ENCODE measurements at places on chromosomes 12 and 14.

GRCh38 chr14:60965402-60965801 lies 15.5 kb downstream of the TRMT5 start:
- DNase-seq = no peak

- DNase-seq = no peak
Measured at GRCh38 chr14:63737582-63738006, 9.7 kb upstream of the SGPP1 start.

DNA sequence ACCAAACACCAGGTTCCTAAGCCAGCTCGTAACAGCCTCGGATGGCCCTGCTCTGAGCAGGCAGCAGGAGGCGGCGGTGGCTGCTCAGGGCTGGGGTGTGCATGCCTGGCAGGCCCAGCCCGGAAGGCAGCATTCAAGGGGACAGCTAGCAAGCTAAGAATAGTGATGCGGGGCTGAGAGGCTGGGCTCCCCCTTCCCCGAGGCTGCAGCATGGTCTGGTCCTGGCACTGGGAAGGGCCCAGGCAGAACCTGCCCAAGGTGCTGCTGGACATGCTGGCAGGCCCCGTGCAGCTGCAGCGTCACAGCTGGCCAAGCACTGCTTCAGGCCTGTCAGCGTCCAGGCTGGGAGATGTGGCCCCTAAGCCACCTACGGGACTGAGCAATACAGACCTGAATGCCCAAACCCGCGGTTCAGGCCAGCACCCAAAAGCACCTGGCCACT lies 26.4 kb upstream of the NUDT14 start:
- no peak for DNase-seq

DNA sequence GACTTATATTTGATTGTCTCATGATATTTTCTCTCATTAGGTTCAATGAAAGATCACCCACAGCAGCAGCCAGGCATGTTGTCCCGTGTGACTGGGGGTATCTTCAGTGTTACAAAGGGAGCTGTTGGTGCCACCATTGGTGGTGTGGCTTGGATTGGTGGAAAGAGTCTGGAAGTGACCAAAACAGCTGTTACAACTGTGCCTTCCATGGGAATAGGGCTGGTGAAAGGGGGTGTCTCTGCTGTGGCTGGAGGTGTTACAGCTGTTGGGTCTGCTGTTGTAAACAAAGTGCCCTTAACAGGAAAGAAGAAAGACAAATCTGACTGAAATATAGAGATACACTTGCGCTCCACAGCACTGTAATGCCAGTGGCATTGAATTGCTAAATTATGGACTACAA lies 15.4 kb downstream of the TMEM263 start:
- DNase-seq = no peak

DNA sequence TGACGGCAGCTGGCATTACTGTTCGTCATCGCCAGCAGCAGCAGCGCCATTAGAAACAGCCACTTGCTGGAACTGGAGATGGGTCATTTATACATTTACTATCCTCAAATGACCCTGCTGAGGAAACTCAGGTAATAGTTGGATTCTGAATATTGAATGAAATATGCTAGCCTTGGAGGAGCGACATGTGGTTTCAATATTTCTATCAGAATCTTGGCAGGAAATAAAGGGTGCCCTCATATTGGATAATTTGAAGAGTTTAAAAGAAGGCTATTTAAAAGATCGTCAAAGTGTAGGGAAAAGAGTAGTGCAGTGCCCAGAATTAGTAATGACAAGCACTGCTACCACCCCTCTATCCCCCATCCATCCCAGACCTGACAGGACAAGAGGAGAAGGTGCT lies 109.6 kb upstream of the CPM start:
- no peak for DNase-seq

- no peak for DNase-seq
Measured at GRCh38 chr14:100791995-100792394, 33.9 kb upstream of the MEG3 start.

DNA sequence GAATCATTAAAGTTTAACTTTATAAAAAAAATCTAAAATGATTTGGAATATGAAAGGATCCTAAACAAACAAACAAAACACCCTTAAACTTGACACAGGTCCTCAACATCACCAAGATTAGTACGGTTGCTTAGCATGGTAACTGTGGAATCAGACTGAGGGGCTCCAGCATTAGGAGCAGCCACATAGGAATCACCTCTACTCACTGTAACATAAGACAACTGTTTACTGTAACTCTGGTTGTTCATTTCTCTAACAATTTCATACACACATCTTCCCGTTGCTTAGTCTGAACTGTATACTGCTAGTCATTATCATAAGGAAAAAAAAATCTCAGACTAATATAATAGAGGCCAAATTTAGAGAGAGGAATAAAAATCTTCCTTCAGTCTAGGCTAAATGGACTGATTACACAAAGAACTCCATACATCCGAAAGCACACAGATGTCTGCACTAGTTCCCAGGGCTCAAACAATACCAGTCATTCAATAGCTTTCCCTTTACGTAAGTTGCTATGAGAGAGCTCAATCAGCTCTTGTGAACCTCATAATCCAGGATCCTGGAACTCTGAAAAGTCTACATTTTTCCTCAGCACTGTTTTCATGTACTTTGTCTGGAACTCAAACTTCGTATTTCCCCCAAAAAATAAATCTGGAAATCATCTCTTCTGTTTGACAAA lies 26.0 kb downstream of the LRP6 start:
- DNase-seq = no peak

- DNase-seq = no peak
Measured at GRCh38 chr14:43418324-43418723, 1088.8 kb downstream of the FSCB start.

GRCh38 chr12:119204671-119205285 lies 26.0 kb downstream of the HSPB8 start:
- DNase-seq = no peak

- no peak for DNase-seq
Measured at GRCh38 chr12:3010214-3010930, 51.2 kb downstream of the TEAD4 start.

GRCh38 chr14:87050421-87050820 lies 942.6 kb downstream of the GALC start:
- DNase-seq = no peak

- DNase-seq = no peak
Measured at GRCh38 chr12:85872497-85873091, 1.5 kb upstream of the NTS start.

GRCh38 chr12:84270470-84271140 lies 642.0 kb downstream of the SLC6A15 start:
- DNase-seq = no peak

GRCh38 chr12:132185705-132186104 lies 41.4 kb downstream of the NOC4L start:
- no peak for DNase-seq

GRCh38 chr12:79844693-79845092 lies 90.2 kb downstream of the PPP1R12A start:
- DNase-seq = no peak

GRCh38 chr12:52657250-52657902 lies 5.4 kb upstream of the KRT2 start:
- DNase-seq = no peak

DNA sequence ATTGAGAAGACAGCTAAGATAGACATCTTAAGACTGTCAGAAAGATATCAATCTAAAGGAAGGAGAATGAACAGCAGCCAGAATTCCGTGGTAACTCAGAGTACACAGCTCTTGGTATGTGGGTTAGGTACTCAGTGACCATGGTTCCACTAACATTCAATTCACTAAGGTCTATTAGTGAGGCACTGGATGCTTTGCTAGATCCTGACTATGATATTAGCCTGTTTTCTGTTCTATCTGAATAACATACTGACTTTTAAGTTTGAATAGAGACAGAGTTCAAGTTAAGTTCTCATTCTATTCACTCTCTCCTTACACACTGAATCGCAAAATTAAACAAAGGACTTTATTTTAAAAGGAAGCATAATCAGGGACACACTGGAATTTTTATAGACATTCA lies 106.4 kb downstream of the PRKD1 start:
- no peak for DNase-seq

GRCh38 chr12:42706321-42706720 lies 116.8 kb upstream of the PRICKLE1 start:
- no peak for DNase-seq

GRCh38 chr12:25434515-25434914 lies 118.6 kb downstream of the LMNTD1 start:
- no peak for DNase-seq

DNA sequence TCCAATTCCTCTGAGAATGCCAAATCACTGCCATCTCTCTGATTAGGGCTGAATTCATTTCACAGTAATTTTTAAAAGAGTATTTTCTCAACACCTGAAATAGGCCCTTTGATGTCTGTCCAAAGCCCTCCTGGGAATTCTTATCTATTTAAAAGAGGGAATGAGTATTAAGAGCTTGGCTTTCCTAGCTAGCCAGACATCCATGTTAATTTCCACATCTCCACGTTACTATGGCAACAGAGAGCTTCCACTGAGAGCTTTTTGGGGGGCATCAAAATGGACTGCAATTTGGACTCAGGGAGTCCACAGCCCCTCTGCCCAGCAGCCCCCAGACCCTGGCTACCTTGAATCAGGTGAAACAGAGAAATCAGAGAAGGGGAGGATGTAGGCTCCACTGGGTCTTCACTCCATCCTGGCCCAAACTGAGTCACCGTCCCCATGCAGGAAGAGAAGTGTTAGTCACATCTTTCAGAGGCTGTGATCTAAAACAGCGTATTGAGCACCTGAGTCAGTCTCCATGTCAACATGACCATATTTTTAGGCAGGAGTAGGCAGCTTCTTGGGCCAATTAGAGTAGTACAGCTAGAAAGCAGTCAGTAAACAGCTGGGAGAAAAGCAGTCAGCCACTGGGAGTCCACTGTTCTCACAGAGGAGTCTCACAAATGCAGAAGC lies 7.0 kb upstream of the FICD start:
- no peak for DNase-seq

DNA sequence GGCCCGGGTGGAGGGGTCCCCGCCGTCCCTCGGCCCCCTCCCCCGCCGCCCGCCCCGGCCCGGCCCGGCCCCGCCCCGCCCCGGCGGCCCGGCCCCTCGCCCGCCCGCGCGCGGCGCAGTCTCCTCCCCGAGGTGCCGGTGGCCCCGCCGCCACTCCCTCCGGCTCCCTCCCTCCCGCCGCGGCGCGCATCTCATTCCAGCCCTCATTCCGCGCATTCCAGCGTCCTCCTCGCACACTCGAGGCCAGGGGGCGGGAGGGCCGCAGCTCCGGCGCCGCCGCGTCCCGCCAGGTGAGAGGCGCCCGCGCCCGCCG lies at the start of gene TEAD4:
Gene TEAD4, plus strand, starts transcription at position 206 of the 313 bp plus-strand sequence.
- no peak for DNase-seq

DNA sequence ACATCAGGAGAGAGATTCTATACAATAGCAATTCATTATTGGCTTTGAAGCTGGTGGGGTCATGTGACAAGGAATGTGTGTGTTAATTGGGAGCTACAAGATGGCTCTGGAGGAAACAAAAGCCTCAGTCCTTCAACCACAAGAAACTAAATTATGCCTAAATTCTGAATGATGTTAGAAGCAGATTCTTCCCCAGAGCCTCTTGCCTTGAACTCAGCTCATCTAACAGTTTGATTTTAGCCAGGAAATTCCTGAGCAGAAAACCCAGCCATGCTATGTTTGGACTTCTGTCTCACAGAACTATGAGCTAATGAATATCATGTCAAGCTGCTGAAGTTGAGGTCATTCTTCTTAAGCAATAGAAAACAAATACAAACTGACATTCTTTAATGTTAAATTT lies 274.7 kb downstream of the SLC6A15 start:
- DNase-seq = no peak

GRCh38 chr12:40581889-40582288 lies 110.3 kb upstream of the CNTN1 start:
- no peak for DNase-seq

GRCh38 chr12:105706321-105706972 lies 376.0 kb downstream of the C12orf75 start:
- no peak for DNase-seq

DNA sequence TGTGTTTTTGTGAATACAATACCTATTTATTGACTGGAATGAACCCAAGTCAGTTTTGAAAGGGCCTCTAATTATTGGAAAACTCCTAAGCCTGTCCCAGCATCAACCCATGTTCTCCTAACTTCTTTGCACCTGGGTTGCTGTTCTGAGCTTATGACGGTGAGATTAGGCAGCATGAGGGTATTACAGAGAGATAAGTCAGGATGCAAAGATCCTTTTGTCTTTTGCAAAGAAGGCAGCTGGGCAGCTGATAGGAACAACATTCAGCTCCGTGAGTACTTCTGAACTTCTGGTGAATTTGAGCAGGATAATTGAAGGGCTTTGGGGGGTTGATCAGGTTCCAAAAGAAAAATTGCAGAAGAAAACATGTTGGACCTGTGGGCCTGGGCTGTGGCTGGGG lies at the start of gene PDE6H:
Gene PDE6H, plus strand, starts transcription at position 227 of the 400 bp plus-strand sequence. CDS start 4,971 bp downstream, outside the sequence.
- no peak for DNase-seq
